ENCODE measurements at places on chromosomes 3 and 15. TPM values are rescaled to one million over a fixed set of nuclear protein-coding genes. Genes with fewer than 3 reads are reported as not detected.

The ACKR4 gene
- not detected for total RNA-seq

The CADM2 gene
- 25.0 TPM for total RNA-seq

The DHFR2 gene
- 5.7 TPM for total RNA-seq

The HESX1 gene
- total RNA-seq: not detected

The RHCG gene
- total RNA-seq: 0.59 TPM

The OPA1 gene
- 56.0 TPM for total RNA-seq

The WWTR1 gene
- total RNA-seq: 48.2 TPM

The CORO2B gene
- total RNA-seq: not detected

The WDR5B gene
- 6.4 TPM for total RNA-seq

The OXNAD1 gene
- total RNA-seq: 14.6 TPM

The C3orf49 gene
- total RNA-seq: 34.7 TPM

The FRMD5 gene
- total RNA-seq: not detected

The PPIP5K1 gene
- 12.7 TPM for total RNA-seq

The ZBED2 gene
- not detected for total RNA-seq

The DUOXA1 gene
- total RNA-seq: 0.98 TPM

- no peak for DNase-seq
These were observed 8.9 kb downstream of the MUC4 start for GRCh38 chr3:195802795-195803194.

DNA sequence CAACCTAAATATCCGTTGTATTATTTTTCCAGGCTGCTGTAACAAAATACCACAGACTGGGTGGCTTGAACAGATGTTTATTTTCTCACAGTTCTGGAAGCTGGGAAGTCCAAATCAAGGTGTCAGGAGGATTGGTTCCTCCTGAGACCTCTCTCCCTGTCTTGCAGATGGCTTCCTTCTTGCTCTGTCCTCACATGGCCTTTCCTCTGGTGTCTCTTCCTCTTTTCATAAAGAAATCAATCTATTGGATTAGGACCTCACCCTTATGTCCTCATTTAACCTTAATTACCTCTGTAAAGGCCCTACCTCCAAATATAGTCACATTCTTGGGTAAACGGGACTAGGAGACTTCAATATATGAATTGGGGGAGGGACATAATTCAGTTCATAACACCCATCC is 89.2 kb upstream of the PLCL2 start:
- DNase-seq: no peak

DNA sequence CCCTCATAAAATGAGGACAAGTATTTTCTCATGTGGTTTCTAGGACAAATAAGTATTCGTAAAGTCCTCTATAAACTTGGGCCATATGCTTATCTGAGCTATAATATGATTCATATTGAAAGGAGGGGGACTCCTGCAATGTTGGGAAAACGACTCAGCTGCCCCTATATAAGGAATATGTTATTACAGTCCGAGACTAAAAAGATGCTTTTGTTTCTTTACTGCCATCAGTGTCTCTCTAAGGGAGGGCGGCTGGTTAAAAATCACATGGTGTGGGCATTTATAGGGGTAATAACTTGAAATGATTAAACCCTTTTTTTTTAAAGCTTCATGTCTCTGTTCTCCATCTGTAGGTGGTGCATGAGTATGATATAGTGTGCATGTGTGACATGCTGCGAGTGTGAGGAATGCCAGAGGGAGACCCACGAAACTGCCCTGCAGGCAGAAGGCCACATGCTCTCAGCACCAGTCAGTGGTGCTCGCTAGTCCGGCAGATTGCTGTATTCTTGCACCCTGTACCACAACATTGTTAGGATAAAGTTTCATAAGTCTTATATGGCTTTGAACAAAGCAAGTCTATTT is 256.0 kb upstream of the CTDSPL start:
- no peak for DNase-seq

GRCh38 chr15:69328739-69329138 is 30.0 kb downstream of the PAQR5 start:
- no peak for DNase-seq

DNA sequence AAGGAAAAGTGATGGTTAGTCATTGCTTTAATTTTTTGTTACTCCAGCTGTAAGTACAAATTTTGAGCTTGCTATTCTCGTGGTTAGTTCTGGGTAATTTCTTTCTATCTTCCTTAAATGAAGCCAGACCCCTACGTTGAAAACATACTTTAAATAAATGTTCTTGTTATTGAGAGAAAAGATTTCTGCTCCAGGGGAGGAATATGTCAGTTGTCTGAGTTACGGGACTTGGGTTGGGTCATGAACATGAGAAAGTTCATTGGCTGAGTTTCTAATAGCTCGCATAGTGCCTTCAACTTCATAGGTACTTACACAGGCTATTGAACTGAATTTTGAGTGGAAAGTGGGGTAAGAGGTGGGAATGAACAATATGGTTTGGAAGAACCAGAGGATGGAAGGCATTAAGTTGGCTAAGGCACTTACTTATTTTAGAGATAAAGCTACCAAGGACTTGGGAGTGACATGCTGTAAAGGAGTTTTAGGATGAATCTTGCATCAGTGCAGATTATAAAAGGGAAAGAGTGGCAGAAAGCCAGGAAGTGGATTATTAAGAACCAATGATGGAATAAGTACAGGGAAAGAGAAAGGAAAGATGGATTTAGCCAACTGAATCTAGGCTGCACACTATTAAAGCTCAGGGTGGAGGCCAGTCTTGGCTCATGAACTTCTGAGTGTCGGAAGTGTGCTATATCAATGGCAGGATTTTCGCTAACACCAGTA is 1.4 kb downstream of the RPSA start:
- no peak for DNase-seq

GRCh38 chr3:11661827-11662226 is 18.1 kb upstream of the VGLL4 start:
- no peak for DNase-seq

DNA sequence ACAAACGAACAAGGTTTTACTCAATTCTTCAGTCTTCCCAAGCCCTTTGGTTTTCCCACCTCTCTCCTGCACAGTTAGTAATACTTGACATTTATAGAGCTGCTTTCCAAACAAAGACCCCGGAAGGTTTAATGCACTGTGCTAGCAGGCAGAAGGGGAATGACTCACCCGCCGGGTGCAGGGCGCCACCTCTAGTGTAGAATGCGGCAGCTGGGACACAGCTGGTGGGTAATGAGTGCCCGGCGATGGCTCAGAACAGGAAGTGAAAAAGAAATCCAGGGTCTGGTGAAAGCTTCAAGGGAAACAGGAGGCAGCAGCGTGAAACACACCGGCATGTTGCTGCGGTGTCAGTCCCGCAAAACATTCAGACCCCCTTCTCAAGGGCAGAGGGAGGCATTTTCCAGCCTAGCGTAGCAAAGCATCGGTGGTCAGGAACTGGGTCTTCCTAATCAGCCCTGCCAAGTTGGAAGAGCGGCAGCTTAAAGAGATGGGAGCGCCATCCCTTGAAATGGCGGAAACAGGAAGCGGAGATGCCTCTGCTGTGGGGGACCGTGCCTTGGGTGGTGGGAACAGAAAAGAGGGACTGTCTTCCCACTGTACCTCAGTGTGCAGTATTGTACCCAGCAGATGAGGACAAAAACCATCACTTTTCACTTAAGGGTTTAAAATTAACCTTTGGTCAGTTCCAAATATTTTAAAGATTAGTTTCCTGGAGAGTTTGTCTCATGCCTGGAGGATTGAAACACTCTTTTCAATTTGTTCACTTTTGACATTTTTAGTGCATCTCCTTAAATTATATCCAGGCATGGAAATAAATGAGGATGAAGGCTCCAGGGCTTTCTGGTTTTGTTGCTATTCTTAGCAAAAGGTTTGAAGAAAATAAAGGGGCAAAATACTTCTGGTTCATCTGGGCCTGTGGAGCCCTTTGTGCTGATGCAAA is 160.7 kb upstream of the MCTP2 start:
- no peak for DNase-seq

DNA sequence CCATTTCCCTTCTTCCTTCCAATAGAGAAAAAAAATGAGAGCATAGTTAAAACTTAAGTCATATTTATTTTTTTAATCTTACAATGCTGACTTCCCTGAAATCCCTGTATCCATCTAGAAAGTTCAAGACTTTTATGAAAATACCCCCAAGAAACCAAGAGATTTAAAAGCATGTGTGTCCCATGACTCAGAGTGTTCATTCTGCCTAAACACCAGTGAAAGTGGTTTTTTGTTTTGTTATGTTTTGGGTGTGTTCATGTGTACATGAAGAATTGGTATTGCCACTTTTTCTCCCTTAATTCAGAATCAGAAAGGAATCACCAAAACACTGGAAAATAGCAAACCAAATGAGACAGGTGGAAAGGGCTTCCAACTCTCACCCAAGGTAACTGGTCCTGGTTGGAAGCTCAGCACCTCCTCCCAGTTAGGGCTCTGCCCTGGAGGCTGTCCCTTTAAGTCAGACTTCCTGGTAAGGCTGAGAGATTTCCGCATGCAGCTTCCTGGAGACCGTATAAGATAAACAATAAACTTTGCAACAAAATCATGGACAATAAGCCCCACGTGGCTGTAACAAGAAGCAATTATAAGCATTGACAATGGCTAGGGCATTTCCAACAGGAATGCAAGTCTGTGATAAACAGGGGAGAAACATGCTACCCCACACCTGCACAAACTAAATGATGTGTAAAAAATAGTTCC is 121.9 kb upstream of the ARHGEF3 start:
- no peak for DNase-seq

DNA sequence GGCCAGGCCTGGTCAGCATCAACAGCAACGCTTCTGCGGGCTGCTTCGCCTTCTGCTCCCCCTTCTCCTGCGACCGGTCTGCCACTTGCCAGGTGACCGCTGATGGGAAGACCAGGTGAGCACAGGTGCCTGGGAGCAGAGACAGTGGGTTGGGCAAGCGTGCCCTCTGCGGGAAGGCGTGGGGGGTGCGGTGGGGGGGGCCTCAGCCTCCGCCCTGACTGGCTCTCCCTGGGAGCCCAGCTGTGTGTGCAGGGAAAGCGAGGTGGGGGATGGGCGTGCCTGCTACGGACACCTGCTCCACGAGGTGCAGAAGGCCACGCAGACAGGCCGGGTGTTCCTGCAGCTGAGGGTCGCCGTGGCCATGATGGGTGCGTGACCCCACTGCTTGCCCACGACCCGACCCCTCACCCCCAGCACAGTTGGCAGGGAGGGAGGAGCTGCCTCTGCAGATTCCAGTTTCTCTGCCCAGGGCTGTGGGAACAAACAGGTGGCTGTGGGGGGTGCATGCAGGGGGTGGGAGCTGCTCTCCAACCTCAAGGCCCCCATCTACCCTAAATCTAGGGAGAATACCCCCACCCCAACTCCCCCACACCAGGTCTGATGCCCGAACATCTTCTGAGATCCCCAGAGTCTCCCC is 8.8 kb downstream of the STAB1 start:
- DNase-seq: no peak

GRCh38 chr15:30923429-30923828 is 19.7 kb downstream of the FAN1 start:
- no peak for DNase-seq

- no peak for DNase-seq
These were observed 118.5 kb downstream of the EEFSEC start for GRCh38 chr3:128271536-128272332.

- DNase-seq: no peak
These were observed 12.6 kb downstream of the ALAS1 start for GRCh38 chr3:52210550-52211046.

- DNase-seq: no peak
These were observed 19.4 kb downstream of the SLC6A11 start for GRCh38 chr3:10835406-10835805.

DNA sequence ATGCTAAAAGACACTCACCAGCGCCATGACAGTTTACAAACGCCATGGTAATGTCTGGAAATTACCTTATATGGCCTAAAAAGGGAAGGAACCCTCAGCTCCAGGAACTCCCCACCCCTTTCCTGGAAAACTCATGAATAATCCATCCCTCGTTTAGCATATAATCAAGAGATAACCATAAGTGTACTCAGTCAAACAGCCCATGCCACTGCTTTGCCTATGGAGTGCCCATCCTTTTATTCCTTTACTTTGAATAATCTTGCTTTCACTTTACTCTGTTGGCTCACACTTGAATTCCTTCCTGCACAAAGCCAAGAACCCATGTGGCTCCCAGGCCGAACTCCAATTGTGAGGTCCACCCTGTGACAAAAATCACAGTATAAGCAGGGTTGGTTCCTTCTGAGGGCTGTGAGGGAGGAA is 19.1 kb upstream of the FSTL1 start:
- DNase-seq: no peak

DNA sequence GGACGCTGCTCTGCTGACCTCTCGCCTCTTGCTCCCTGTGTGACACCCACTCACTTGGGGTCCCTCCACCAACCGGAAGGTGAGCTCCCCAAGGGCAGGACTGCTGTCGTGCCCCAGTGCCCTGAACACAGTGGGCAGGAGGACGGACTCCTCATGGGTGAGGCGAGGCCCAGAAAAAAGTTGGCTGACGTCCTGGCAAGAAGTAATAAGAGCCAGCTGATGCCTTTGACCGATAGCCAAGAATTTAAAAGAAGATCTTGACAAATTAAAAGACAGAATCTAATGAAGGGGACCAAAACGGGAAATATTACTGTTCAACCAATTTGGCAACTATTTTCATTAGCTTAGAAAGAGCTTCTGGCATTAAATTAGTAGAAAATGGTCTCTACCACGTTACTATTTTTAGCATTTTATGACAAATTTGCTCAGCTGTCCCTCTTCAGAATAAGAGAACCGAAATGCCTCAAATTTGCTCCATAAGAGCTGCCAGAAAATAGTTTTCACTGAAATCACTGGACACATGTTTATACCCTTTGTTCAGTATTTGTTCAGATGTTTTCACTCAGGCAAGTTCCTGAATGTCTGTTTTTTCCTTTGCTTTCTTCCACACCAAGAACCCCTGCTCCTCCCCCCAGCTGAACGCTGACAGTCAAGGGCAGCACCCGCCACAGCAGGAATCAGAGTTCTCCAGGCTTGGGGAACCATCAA is 60.5 kb downstream of the XXYLT1 start:
- no peak for DNase-seq

GRCh38 chr15:89494941-89495637 is 1.3 kb downstream of the RHCG start:
- no peak for DNase-seq

DNA sequence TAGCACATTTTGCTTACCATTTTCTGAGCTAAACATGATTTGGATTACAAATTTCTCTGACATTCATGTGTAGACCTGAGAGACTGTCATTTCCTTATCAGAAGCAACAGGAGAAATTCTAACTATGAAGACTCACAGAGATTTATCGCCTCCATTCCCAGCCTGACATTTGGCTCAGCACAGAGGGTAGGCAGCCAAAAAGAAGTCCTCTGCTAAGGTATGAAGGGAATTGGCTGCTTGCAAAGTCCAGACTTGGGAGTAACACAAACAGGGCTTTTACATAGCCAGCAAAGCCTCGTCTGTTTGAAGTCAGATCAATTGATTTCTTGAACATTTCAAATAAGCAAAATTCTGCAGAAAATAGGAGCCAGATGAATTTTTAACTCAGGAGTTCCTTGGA is 57.0 kb upstream of the CMSS1 start:
- DNase-seq: no peak

GRCh38 chr3:100107221-100107814 is 7.0 kb downstream of the FILIP1L start:
- peak; percentile 27 for DNase-seq

DNA sequence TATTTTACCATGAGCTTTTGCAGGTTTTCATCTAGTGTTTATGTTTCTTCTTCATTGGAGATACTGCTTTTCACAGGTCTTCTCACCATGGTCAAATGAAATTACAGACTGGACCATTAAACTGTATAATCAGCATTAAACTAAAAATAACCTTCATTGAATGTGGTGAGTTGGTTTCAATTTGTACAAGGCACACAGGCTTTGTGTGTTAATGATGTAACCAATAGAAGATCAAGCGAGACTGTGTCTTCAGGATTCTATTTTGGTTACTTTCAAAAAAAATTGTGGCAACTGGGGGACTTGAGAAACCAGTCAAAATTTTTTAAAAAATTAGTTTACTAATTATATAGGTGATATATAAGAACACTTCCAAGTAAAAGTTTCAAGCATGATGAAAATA is 54.3 kb upstream of the GCSAM start:
- DNase-seq: no peak
